NCI-H510A (cell line): ENCODE measurements at places on chromosomes 6 and 20.

DNA sequence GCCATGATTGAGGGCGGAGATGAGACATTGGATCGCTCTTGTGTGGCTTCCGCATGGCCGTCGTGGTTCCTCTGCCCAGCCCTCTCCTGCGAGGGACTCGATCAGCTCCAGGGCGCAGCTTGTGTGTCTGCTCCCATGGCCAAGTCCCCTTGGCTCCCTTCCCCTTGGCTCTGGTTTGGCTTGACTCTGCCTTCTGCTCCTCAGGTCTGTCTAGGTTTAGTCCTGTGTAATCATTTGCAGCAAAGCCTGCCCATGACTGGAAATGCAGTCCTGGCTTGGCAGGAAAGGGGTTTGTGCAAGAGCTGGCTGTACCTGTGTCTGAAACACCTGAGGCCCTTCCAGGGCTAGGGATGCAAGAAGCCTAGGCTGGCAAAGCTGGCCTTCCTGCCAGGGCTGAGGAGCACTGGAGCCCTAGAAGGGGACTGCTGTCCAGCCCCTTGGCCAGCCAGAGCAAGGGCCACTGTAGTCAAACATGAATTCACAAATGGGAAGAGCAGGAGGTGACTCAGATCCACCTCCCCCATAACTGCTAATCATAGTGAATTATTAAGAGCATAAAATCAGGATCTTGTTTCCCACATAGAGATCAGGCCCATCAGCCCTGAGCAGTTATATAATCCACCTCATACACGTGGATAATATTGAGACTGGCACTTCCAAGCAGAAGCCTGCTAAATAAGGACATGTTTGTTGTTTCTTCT lies 196.8 kb downstream of the FARS2 start:
- peak; percentile 15 for DNase-seq

DNA sequence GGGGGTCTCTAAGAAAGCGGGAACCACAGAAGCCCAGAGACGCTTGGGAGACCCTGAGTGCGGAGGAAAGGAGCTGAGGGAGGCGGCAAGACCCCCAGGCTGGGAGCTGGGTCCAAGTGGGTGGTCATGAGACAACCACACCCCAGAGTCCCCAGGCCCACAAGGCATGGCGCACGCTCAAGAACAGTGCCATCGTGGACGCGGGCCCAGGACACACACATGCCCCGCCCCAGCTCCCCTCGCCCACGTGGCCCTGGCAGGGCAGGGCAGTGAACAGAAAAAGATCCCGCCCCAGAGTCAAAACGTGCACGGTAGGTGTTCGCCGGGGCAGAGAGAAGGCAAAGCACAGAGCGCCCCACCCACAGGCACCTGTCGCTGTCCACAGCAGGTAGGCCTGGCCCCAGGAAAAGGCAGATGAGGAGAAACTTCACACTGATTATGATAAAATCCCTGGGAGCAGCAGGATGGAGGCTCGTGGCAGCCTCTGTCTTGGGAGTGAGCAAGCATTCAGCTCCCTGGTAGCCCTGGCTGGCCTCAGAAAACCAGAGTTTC lies 50.0 kb downstream of the BPIFB1 start:
- DNase-seq = no peak

- no peak for DNase-seq
These were observed 9.9 kb upstream of the WFDC2 start for GRCh38 chr20:45459606-45460005.

DNA sequence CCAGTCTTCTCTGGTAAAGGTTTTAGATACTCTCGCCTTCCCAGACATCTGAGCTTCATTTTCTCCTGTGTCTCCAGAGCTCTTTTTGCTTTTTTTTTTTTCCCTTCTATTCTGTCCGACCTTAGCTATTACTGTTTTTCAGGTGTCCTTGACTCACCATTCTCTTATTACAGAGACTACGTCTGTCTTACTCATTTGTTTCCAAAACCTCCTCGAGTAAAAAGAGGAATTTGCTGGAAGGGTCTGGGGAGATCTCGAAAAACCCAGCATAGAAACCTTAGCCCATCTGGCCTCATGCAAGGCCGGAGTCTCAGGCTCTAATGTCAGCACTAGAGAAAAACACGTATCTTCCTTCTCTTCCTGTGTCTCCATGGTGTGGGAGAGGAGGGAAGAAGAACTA lies 109.2 kb upstream of the CARMIL1 start:
- DNase-seq = no peak

GRCh38 chr6:3277851-3278416 lies 19.2 kb downstream of the PSMG4 start:
- no peak for DNase-seq

DNA sequence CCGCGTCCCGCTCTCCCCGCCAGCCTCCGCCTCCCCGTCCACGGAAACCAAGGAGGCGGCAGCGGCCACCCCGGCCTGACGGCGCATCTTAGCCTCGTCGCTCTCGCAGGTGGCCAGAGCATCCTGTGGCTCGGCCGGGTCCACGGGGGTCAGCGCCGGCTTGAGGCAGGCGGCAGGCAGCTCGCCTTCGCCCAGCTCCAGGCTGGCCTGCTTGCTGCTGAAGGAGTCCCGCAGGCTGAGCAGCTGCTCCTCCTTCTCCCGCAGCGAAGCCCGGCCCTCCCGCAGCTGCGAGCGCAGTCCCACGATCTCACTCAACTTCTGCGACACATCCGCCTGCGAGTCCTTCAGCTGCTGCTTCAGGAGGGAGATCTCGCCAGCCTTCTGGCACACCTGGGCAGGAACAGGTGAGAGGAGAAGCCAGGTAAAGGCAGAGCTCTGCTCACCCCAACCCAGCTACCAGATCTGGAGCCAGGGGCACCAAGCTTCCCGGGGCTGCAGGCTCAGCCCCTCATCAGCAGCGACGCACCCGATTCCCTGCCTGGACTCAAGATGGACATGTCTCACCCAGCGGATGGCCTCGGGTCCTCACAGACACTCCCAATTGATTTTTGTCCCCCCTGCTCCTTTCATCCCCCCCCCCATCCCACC lies 5.2 kb upstream of the FASTKD5 start:
- peak; percentile 73 for DNase-seq

GRCh38 chr6:34272013-34272926 lies 23.5 kb upstream of the SMIM29 start:
- DNase-seq = no peak

DNA sequence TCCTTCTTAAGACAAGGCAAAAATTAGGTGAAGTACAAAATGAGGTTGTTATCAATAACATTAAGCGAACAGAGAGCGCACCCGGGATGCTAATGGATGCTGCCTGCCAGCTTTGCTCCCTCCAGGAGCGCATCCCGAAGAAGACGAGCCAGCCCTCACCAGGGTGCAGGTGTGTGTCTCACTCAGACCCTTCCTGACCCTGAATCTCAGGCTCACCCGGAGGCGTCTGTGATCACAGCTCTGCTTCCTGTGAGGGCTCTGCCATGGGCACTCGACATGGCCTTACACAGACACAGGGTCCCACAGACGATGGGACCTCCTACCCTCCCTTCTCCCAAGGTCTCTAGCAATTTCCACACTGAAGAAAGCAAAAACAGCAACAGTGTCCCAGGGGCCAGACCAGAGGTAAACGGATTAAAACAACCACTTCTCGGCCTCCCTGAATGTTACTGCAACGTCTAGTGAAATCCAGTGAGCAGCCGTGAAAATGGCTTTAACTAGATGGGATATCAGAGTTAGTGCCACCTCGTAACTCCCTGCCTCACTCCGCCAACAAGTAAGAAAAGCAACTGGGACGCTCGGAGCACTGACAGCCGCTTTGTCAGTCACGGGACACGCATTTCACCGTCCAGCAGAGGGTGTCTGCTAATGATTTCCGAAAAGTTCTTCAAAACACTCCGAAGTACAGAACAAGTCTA lies 11.7 kb downstream of the ZBTB46 start:
- no peak for DNase-seq

- DNase-seq = no peak
These were observed 16.9 kb downstream of the KCNQ2 start for GRCh38 chr20:63455568-63455859.

DNA sequence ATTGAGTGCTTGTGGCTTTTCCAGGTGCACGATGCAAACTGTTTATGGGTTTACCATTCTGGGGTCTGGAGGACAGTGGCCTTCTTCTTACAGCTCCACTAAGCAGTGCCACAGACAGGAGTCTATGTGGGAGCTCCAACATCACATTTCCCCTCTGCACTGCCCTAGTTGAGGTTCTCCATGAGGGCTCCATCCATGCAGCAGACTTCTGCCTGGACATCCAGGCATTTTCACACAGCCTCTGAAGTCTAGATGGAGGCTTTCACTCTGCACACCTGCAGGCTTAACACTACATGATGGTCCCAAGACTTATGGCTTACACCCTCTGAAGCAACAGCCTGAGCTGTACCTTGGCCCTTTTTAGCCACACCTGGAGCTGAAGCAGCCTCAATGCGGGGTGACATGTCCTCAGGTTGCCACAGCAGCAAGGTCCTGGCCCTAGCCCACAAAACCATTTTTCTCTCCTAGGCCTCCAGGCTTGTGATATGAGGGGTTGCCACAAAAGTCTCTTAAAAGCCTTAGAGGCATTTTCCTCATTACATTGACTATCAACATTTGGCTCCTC lies 552.2 kb downstream of the TFAP2A start:
- no peak for DNase-seq
